Glutamatergic neuron (in vitro differentiated cells): ENCODE measurements at places on chromosomes 5 and 9. TPM values are rescaled to one million over a fixed set of nuclear protein-coding genes. Genes with fewer than 3 reads are reported as not detected.

Gene CDX1
- not detected for total RNA-seq

Gene SLC35A4
- 50.7 TPM for total RNA-seq

Gene GAPT
- not detected for total RNA-seq

Gene UCK1
- total RNA-seq: 24.8 TPM

Gene CARD9
- 4.1 TPM for total RNA-seq

Gene SCGB3A2
- 1.2 TPM for total RNA-seq

GRCh38 chr5:163578652-163579051, 73.2 kb downstream of the MAT2B start:
- no peak overlapping the region for H3K4me3 ChIP-seq
- H3K27me3 ChIP-seq: no peaks in the 10 kb centered on the region
- peaks cover 4% of the 10 kb centered on the region for H3K36me3 ChIP-seq
- no peak for DNase-seq
- H3K27ac ChIP-seq: no peak overlapping the region

DNA sequence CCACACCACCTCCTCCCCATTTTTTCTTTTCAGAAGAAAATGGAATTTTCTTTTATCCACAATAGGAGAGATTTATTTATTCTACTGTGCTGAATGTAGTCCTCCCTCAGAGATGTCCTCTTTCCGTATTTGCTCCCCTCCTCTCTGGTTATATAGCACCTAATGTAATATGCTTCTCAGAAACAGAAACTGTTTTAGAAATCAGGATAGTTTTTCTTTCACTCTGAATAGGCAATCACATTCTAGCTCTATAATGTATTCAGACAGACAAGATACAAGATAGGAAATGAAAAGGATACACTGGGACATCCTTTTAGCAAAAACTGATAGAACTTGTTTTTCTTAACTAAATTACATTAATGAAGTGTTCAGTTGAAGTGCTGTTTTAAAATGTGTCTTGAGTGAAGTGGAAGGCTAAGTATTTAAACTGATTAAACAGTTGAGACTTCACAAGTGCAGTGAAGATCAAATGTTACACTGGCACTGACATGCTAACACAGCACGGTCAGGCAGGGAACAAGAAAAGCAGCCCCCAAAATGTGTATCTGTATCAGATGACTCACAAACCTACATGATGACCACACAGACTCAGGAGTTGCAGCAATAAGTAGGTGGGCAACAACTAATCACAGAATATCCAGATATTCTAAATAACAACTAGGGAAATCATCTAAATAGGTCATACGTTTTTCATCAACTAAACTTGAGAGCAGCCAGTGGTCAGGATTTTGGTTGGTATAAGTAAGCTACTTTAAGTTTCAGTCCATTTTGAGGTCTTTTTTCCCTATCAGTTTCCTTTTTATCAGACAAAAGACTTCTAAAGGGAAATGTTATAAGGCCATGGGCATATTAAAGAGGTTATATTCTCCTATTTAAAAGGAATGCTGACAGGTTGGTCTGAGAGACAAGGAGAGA, 260.4 kb downstream of the MLLT3 start:
- H3K4me3 ChIP-seq: no peak overlapping the region
- no peaks in the 10 kb centered on the region for H3K36me3 ChIP-seq
- H3K27me3 ChIP-seq: no peaks in the 10 kb centered on the region
- DNase-seq: no peak

- no peaks in the 10 kb centered on the region for H3K4me1 ChIP-seq
- no peaks in the 10 kb centered on the region for H3K27me3 ChIP-seq
- no peak overlapping the region for H3K4me3 ChIP-seq
Observed at GRCh38 chr9:13252852-13253251, 26.6 kb downstream of the MPDZ start.

- DNase-seq: no peak
- H3K27ac ChIP-seq: no peak overlapping the region
- H3K36me3 ChIP-seq: peaks cover 5% of the 10 kb centered on the region
- peaks cover 2% of the 10 kb centered on the region for H3K4me1 ChIP-seq
Observed at GRCh38 chr5:87400305-87400899, 12.3 kb downstream of the CCNH start.

- H3K36me3 ChIP-seq: no peaks in the 10 kb centered on the region
- peaks cover 3% of the 10 kb centered on the region for H3K27me3 ChIP-seq
- no peaks in the 10 kb centered on the region for H3K4me1 ChIP-seq
- H3K4me3 ChIP-seq: no peak overlapping the region
- no peak overlapping the region for H3K27ac ChIP-seq
Observed at GRCh38 chr9:107612136-107612535, 122.6 kb upstream of the KLF4 start.
